ENCODE measurements at places on chromosomes 12 and 14.

DNA sequence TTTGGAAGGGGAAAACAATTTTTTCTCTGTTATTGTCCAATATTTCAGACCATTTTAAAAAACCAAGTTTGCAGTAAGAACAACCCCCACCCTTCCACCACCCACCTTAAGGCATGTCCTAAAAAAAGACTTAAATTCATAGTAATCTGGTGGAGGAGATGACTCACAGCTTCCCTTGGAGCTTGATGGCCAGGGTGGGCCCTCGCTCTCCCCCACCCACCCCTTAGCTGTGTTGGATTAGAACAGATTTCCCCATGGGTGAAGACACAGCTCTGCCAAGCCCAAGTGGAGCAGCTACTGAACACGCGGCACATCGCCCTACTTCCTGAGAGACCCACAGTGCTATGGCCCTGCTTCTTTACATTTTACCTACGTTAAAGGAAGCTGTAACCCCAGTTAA, 140.3 kb downstream of the GCH1 start:
- H3K27me3 ChIP-seq = no peaks in the 10 kb centered on the region
- no peak overlapping the region for H3K4me3 ChIP-seq
- H3K27ac ChIP-seq = no peak overlapping the region
- H3K4me1 ChIP-seq = no peaks in the 10 kb centered on the region

GRCh38 chr12:27031531-27031930, 9.2 kb downstream of the MED21 start:
- H3K4me1 ChIP-seq = peaks cover 8% of the 10 kb centered on the region
- H3K27me3 ChIP-seq = no peaks in the 10 kb centered on the region
- no peak overlapping the region for H3K27ac ChIP-seq
- H3K4me3 ChIP-seq = no peak overlapping the region

- no peak overlapping the region for H3K27ac ChIP-seq
- H3K4me1 ChIP-seq = peaks cover 4% of the 10 kb centered on the region
- DNase-seq = no peak
- H3K27me3 ChIP-seq = peaks cover 11% of the 10 kb centered on the region
- H3K4me3 ChIP-seq = no peak overlapping the region
These were observed 5.5 kb upstream of the CCDC184 start for GRCh38 chr12:48177982-48178381.

DNA sequence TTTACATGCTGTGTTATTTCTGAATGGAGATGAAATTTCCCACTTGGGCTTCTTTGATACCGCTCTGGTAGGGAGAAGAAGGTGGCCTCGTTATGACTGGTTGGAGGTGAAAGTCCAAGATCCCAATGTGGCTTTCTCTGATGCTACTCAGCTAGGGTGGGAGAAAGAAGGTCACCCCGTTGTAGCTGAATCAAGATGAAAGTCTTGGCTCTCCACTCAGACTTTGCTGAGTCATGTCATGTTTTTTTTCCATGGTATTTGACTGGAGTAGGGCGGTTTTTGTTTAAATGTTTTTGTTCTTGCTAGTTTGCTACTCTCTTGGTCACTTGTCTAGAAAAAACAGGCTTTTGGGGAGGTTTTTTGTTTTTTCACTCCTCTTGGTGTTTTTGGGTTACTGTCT, 2.4 kb upstream of the PDE6H start:
- no peaks in the 10 kb centered on the region for H3K27me3 ChIP-seq
- no peak for DNase-seq
- no peaks in the 10 kb centered on the region for H3K4me1 ChIP-seq
- no peak overlapping the region for H3K27ac ChIP-seq

- no peak overlapping the region for H3K4me3 ChIP-seq
- H3K36me3 ChIP-seq = peaks cover 7% of the 10 kb centered on the region
- H3K27ac ChIP-seq = no peak overlapping the region
- H3K27me3 ChIP-seq = no peaks in the 10 kb centered on the region
- no peak for DNase-seq
These were observed 265.0 kb downstream of the SSPN start for GRCh38 chr12:26460361-26460760.

GRCh38 chr12:99042226-99042625, 397.1 kb downstream of the APAF1 start:
- H3K4me3 ChIP-seq = no peak overlapping the region
- H3K27me3 ChIP-seq = no peaks in the 10 kb centered on the region
- H3K4me1 ChIP-seq = no peaks in the 10 kb centered on the region
- no peak overlapping the region for H3K27ac ChIP-seq
- no peaks in the 10 kb centered on the region for H3K36me3 ChIP-seq

DNA sequence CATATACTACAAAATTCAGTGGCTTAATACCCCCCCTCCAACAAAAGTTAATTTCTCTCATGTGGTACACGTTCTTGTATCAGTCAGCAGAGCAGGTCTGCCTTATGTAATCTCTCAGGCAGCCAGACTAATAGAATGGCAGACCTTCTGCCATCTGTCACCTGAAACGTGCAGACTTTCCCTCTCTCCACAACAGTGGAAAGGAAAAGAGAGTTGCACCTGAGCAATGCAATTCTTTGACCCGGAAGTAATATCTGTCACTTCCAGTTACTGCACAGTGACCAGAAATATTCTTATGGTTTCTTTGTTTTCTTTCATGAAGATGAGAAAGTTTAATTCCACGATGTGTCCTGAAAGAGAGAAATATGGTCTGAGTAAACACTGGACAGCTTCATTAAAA, 14.4 kb downstream of the KERA start:
- H3K27me3 ChIP-seq = no peaks in the 10 kb centered on the region
- H3K4me1 ChIP-seq = no peaks in the 10 kb centered on the region
- no peak overlapping the region for H3K4me3 ChIP-seq
- DNase-seq = no peak
- H3K27ac ChIP-seq = no peak overlapping the region

DNA sequence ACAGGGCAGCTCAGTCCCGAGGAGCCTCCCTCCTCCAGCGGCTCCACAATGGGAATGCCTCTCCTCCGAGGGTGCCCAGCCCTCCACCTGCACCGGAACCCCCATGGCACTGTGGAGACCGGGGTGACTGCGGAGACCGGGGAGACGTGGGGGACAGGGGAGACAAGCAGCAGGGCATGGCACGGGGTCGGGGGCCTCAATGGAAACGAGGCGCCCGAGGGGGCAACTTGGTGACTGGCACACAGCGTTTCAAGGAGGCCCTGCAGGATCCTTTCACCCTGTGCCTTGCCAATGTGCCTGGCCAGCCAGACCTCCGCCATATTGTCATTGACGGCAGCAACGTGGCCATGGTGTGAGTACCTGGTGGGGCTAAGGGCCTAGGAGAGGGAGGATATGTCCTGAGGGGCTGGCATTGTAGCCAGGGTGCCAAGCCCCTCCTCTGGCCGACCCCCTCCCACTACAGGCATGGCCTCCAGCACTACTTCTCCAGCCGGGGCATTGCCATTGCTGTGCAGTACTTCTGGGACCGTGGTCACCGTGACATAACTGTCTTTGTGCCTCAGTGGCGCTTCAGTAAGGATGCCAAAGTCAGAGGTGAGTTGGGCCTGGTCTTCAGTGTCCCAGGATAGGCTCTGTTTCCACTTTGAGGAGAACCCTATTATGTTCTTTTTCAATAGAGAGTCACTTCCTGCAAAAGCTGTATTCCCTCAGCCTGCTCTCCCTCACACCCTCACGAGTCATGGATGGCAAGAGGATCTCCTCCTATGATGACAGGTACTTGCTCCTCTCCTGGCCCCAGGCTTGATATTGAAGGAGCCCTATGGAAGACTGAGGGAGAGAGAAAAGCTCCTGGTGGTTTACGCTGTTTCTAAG, 2.7 kb downstream of the KHNYN start:
- H3K4me3 ChIP-seq = no peak overlapping the region
- DNase-seq = no peak
- peaks cover 25% of the 10 kb centered on the region for H3K4me1 ChIP-seq
- no peak overlapping the region for H3K27ac ChIP-seq
- H3K36me3 ChIP-seq = peaks cover 21% of the 10 kb centered on the region

DNA sequence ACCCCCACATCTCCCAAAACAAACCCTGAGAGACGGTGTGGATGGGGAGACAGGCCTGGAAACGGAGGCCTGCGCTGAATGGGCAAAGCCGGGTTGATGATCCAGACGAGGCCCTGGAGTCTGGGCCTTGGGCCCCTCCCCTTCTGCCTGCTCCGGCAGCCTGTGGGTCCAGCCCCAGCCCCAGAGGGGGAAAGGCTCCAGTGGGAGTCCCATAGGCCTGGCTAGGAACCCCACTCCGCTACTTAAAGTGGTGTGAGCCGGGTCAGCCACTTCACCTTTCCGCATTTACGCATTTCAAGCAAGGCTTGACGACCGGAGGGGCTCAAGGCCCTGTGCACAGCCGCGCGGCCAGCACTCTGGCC, 695 bp upstream of the TNFAIP2 start:
- H3K4me3 ChIP-seq = peak overlapping the region; percentile 55
- peaks cover 22% of the 10 kb centered on the region for H3K4me1 ChIP-seq
- peak overlapping the region; percentile 92 for H3K27ac ChIP-seq
- no peak for DNase-seq

DNA sequence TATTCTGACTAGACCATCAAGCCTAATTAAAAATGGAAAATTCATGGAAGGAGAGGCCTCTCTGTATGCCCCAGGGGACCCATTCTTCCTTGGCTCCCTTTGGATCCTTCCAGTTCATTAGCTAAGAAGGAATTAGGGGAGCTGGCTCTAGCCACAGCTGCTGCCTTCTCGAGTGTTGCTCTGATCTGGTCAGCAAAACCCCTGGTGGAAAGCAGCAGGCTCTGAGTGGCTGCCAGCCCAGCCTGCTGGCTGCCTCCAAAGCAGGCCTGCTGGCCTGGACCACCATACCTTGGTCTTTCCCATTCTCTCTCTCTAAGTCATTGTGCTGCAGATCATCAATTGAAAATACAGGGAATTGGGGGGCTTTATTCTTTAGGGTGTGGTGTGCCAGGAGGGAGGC, 29.0 kb upstream of the AKAP6 start:
- DNase-seq = no peak
- no peak overlapping the region for H3K4me3 ChIP-seq
- H3K36me3 ChIP-seq = no peaks in the 10 kb centered on the region
- H3K27ac ChIP-seq = no peak overlapping the region
- H3K4me1 ChIP-seq = no peaks in the 10 kb centered on the region
- no peaks in the 10 kb centered on the region for H3K27me3 ChIP-seq

DNA sequence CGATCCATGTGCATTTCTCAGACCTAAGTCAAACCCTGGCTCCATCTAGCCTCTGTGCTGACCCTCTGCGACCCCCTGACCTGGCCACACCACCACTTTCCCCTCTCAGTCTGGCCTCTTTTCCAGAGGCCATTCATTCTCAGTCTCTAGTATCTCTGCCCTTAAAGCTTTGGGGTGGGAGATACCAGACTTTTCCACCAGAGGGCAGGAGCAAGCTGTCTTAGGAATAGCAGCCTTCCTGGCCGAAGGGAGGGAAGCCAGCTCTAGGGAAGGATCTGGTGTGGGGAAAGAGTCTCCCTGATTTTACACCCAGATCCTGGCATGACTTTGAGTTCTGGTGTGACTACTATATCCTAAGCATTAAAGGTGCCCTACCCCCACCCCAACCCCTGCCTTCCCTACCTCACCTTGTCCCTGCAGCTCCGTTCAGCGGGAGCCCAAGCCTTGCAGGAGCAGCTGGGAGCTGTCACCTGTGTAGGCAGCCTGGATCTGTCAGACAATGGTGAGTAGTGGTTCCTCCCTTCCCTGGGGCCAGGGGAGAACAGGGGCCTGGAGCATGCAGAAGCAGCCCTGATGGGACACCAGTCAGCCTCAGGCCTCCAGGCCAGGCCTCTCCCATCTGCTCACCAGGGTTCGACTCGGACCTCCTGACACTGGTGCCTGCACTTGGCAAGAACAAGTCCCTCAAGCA, 6.6 kb downstream of the CARMIL3 start:
- H3K36me3 ChIP-seq = no peaks in the 10 kb centered on the region
- H3K27me3 ChIP-seq = no peaks in the 10 kb centered on the region
- H3K4me3 ChIP-seq = no peak overlapping the region

- H3K36me3 ChIP-seq = no peaks in the 10 kb centered on the region
- H3K4me1 ChIP-seq = no peaks in the 10 kb centered on the region
- no peak for DNase-seq
- H3K27ac ChIP-seq = no peak overlapping the region
These were observed 492.7 kb upstream of the MGAT4C start for GRCh38 chr12:86748894-86749293.

DNA sequence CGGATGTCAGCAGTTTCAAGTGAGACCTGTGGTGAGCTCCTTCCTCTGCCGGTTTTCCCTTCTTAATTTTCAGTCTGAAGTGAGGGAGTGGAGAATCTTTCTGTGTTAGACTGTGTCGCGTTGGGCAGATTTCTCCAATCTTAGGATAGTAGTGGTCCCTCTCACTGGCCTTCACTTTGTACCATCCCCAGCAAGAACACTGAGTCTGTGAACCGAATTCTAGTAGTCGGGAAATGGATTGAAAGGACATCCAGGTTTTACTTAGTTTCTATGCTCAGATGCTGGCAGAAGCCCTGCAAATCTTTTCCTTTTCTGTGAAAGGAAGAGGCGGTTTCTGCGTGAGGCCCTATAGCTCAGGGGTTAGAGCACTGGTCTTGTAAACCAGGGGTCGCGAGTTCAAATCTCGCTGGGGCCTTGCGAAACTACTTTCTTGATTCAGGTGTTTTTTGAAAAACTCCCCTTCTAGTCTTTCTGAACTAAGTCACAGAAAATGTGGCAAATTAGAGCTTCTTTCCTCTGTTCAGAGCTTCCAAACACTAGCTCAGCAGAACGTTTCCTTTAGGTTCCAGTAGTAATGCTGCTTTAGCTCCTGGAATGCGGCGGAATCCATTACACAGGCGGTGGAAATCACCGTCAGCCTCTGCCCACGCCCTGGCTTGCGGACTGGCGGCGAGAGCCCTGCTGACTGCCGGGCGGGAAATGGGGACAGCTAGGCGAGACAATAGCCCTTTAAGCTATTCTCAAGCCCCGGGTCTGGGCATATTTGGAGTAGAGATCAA, 2.8 kb upstream of the RNASE4 start:
- no peaks in the 10 kb centered on the region for H3K4me1 ChIP-seq
- H3K4me3 ChIP-seq = peak overlapping the region; percentile 91
- peak overlapping the region; percentile 100 for H3K27ac ChIP-seq
- peak; percentile 95 for DNase-seq

DNA sequence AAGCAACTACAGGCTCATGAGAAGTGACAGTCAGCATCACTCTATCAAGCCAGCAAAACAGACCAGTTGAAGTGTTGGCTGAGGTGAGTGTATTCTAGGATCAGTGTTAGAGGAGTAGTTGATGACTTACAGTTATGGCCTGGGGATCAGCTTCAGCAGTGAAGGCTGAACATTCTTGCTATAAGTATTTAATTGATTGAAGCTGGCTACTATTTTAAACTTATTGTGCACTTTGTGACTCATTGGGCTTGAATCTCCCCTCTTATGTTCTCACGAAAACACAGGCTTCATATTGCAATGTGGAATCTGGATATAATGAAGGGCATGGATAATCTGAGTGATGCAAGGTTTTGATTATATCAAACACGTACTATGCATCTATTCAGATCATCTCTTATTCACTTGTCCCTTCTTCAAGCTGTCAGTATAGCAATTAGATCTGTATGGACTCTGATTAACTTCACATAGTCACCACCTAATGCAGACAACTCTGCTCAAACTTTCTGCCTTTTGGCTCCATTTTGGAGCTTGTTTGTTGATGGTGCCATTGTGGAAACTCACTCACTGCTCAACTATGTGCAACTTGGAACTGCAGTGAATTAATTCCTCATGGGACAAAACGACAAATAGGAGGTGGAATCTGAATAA, 309.2 kb downstream of the SLC16A7 start:
- H3K4me1 ChIP-seq = no peaks in the 10 kb centered on the region
- no peak overlapping the region for H3K27ac ChIP-seq
- no peak for DNase-seq
- no peaks in the 10 kb centered on the region for H3K36me3 ChIP-seq

Data from kidney (tissue), 22 donors.